ENCODE measurements at places on chromosomes 6 and 20.

- no peak for DNase-seq
These were observed 96.3 kb downstream of the LAMP5 start for GRCh38 chr20:9610665-9611064.

- no peak for DNase-seq
These were observed 106.5 kb downstream of the CDH26 start for GRCh38 chr20:60064554-60065196.

DNA sequence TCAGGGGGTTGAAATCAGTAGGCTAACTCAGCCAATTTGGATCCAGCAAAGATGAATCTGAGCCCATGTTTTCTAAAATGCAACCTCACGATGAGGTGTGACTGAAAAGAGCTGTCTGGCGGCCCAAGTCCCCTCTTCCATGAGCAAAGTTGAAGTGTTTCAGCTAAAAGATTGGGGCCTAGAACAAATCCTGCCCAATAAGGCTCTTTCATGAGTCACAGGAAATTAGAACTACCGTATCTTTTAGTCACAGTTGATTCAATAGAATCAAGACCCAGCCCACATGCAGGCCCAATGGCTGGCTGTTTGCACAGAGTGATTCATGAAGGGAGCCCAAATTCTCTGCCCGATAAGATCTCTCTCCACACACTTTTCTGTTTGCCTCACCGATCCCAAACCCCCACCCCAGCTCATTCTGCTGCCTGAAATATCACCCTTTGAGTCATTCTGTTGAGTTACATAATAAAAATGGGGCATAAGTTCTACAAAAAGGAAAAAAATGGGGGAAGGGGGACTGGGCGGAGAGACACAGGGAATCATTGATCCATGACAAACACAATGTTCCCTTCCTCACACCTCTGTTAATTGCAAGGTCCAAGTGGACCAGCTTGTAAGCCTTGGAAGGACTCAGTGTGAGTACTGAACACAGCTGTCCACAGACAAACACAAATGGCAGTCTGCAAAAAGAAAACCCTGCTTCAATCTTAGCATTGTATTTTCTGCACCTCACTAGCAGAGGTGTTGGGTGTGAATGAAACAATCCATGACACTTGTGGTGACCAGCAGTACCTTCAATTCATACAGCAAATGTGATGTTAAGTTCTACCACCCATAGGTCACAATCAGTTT, 13.8 kb downstream of the FOXQ1 start:
- DNase-seq: no peak

GRCh38 chr6:81786150-81786549, 33.7 kb upstream of the TENT5A start:
- no peak for DNase-seq

DNA sequence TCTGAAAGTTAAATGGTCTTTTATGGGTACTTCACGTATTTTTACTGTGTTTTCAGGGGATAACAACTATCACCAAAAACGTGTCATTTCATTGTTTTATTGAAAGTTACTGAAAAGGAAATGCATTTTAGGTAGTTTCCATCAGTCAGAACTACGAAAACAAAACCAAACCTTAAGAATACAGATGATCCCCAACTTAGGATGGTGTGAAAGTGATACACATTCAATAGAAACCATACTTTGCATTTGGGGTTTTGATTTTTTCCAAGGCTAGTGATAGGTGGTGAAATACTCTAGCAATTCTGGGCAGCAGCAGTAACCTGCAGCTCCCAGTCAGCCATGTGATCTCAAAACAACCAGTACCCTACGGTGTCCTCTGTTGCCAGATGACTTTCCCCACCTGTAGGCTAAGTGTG, 25.9 kb upstream of the EFHC1 start:
- DNase-seq: no peak

GRCh38 chr6:111013144-111013915, 31.5 kb downstream of the RPF2 start:
- no peak for DNase-seq

DNA sequence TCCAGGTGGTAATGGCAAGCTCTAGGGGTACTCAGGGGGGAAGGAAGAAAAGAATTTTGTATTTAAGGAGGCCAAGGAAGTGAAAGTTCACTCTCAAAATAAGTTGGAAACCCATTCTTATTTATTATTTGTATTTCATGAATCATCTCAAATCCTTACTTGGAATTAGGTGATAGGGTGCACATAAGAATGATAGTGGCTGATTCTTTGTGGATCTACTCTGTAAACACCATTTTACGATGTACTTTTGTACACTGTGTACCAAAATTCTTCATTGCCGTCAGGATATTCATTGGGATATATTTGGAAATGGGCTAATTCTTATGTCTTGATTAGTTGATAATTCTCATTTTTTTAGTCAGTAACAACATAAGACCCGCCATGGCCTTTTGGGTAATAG, 179.5 kb upstream of the LAMP5 start:
- DNase-seq: no peak

DNA sequence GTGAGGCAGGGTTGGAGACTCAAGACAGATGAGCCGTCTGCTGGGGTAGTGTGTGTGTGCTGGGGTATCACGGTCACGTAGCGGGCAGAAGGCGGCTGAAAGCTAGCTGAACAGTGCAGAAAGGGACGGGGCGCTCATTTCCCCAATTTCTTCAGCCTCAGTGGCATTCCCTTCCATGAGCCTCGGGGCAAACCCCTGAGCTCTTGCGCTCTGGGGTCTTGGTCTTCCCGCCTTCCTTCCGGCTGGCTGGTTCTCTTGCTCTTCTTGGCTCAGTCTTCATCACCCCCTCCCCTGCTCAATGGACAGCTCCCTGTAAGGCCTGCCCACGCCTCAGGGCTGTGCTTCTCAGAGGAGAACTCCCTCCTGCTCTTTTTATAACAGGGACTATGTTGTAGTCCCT, 15.5 kb upstream of the TMEM181 start:
- no peak for DNase-seq
